ENCODE measurements at places on chromosomes 3 and 15.

DNA sequence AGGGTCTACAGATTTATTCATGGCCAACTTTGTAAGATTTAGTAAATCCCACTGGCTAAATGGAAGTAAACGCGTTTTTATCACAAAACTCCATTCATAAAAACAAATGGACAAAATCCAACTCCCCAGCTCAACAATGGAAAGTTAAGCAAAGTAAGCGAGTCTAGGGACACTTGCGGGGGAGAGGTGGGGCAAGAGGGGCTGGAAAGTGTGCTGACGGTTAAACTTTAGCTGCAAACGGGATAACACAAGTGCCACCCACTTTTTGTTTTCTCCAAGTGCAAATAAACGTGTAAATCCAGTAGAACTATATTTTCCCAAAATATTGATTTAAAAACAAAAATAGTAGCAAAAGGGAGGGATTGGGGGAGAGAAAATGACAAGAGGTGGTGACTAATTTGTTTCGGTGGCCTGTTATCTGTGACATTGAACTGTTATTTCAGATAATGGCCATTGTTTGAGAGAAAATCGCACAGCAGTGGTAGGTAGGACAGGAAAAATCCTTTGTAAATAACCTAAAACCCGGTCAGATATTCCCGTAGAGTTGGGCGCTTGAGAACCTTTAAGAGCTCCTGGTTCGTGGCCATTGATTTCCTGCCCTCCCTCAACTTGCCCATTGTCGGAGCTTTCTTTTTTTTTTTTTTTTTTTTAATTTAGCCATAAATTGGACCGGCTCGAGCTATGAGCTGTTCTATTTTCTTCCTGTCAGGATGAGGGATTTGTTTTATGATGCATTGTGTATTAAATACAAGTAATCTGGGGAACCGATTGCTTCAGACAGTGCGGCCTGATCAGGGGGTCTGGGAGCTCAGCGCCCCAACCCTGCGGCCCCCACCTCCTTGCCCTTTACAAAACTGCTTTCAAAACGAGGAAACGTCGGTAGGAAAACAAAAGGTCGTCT, 514.8 kb downstream of the MECOM start:
- no peaks in the 10 kb centered on the region for H3K27me3 ChIP-seq
- DNase-seq: no peak
- H3K36me3 ChIP-seq: no peaks in the 10 kb centered on the region
- peak overlapping the region; percentile 46 for H3K4me3 ChIP-seq
- H3K27ac ChIP-seq: peak overlapping the region; percentile 72

DNA sequence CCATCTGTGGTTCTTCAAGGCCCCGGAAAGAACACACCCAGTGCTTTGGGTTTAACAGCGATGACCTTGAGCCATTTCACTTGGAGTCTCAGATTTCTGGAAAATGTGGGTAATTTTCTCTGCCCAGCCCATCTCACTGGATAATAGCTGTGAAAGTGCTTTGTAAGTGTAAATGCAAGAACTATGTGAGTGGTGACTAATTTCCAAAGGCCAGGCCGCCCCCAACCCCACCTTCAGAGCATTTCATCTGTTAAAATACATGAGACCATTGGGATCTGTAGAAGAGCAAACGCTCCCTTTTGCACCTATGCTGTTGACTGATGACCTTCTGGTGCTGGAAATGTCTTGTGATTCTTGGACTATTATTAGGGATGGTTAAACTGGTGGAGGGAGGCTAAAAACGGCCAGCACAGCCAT, 196.8 kb upstream of the LPP start:
- H3K4me1 ChIP-seq: no peaks in the 10 kb centered on the region
- no peak overlapping the region for H3K4me3 ChIP-seq
- H3K36me3 ChIP-seq: no peaks in the 10 kb centered on the region
- no peaks in the 10 kb centered on the region for H3K27me3 ChIP-seq

- no peak overlapping the region for H3K4me3 ChIP-seq
- no peak for DNase-seq
- H3K36me3 ChIP-seq: no peaks in the 10 kb centered on the region
- no peak overlapping the region for H3K27ac ChIP-seq
- H3K4me1 ChIP-seq: no peaks in the 10 kb centered on the region
Measured at GRCh38 chr3:45435961-45436360, 47.6 kb downstream of the LARS2 start.

DNA sequence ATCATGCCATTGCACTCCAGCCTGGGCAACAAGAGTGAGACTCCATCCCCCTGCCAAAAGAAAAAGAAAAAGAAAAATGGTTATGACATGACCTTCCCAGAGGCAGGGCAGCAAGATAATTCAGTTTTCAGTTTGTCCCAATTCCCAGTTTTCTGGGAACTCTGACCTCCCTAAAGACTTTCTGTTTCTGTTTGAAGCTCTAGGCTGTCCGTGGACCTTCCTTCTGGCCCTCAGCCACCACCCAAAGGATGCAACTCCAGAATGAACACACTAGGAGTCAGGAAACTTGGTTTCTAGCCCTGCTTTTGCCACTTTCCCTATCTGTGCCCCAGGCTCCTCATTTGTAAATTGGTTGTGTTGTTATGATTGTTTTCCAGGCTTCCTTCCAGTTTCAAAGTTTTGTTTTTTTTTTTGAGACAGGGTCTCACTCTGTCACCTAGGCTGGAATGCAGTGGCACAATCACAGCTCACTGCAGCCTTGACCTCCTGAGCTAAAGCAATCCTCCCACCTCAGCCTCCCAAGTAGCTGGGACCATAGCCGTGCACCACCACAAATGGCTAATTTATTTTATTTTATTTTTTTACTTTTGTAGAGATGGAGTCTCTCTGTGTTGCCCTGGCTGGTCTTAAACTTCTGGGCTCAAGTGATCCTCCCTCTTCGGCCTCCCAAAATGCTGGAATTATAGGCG, 68.6 kb downstream of the CDC25A start:
- DNase-seq: no peak
- no peaks in the 10 kb centered on the region for H3K27me3 ChIP-seq
- H3K4me3 ChIP-seq: no peak overlapping the region
- H3K4me1 ChIP-seq: peaks cover 7% of the 10 kb centered on the region
- no peaks in the 10 kb centered on the region for H3K36me3 ChIP-seq
- H3K27ac ChIP-seq: peak overlapping the region; percentile 27

- no peak overlapping the region for H3K4me3 ChIP-seq
- H3K4me1 ChIP-seq: no peaks in the 10 kb centered on the region
- H3K27ac ChIP-seq: no peak overlapping the region
- no peaks in the 10 kb centered on the region for H3K36me3 ChIP-seq
- no peaks in the 10 kb centered on the region for H3K27me3 ChIP-seq
Measured at GRCh38 chr15:93932164-93932776, 299.1 kb upstream of the MCTP2 start.

DNA sequence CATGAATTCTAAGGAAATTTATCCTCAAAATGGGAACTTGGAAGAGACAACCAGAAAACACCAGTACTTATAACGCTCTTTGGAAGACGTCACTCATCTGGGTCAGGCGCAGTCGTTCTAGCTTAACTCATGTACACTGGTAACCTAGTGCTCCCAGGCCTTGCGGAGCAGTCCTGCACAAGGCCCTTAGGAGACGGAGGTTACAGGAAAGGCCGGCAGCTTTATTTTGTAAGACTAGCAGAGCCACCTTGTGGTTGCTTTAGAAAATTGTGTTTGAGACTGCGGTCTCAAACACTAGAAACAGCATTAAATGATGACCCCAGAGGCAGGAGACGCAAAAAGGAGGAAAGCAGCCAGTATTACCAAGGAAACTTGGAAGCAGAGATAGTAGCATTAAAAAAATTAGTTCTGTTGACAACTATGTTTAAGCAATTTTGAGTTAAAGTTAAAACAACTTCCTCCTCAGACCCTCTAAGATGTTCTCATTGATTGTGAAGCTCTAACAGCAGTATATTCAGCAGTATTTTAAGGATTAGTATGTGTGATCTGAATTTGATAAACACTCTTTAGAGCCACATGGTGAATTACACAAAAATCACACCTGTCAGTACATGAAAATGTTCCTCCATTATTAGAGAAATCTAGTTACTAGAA, 141.9 kb upstream of the C2CD4B start:
- H3K4me1 ChIP-seq: peaks cover 2% of the 10 kb centered on the region
- H3K4me3 ChIP-seq: no peak overlapping the region
- no peaks in the 10 kb centered on the region for H3K27me3 ChIP-seq
- no peaks in the 10 kb centered on the region for H3K36me3 ChIP-seq

Data from ascending aorta (tissue), 2 donors.